ENCODE measurements at places on chromosomes 5 and 9. TPM values are rescaled to one million over a fixed set of nuclear protein-coding genes. Genes with fewer than 3 reads are reported as not detected.

The SPATA31E1 gene
- not detected for total RNA-seq

The P4HA2 gene
- 88.6 TPM for total RNA-seq

The HINT2 gene
- 24.1 TPM for total RNA-seq

The GMCL2 gene
- not detected for total RNA-seq

The CYFIP2 gene
- 11.5 TPM for total RNA-seq

The TRIM7 gene
- total RNA-seq = 15.5 TPM

The PRLR gene
- total RNA-seq = not detected

The MYOZ3 gene
- 0.59 TPM for total RNA-seq

The ST8SIA4 gene
- total RNA-seq = 1.1 TPM

The OBP2B gene
- total RNA-seq = not detected

The MRPL41 gene
- 39.9 TPM for total RNA-seq

The WDR31 gene
- 1.4 TPM for total RNA-seq

The ADAMTS16 gene
- total RNA-seq = not detected

The ANP32B gene
- 13.1 TPM for total RNA-seq

The TAF1L gene
- 0.04 TPM for total RNA-seq

The FBP1 gene
- 0.95 TPM for total RNA-seq

The MUSK gene
- total RNA-seq = not detected

The MPDZ gene
- 84.2 TPM for total RNA-seq

The OCLN gene
- total RNA-seq = 36.5 TPM

Data from pulmonary artery endothelial cell (primary cell).